ENCODE measurements at places on chromosomes 13 and 19.

- no peak for DNase-seq
Measured at GRCh38 chr19:31832176-31832548, 482.9 kb upstream of the TSHZ3 start.

DNA sequence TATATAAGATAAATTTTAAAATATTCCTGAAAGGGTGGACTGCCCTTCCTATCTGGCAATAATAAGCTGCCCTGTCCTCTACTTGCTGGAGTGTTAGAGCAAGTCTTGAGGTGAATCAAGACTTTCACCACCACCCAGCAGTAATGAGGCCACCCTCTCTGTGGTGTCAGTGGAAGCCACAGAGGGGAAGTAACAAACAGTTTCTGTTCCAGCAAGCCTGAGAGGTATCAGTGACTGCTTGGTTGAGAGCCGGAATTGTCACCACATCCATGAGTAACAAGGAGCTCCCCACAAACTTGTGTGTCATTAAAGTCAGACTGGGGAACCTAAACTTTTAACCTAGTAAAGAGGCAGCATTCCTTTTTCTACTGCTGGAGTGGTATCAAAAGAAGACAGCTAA, 532.7 kb upstream of the SPRY2 start:
- DNase-seq = no peak

GRCh38 chr13:69274231-69274630, 833.4 kb upstream of the ATXN8OS start:
- no peak for DNase-seq

- DNase-seq = no peak
Measured at GRCh38 chr19:57443121-57443696, 8.1 kb downstream of the ZNF749 start.

GRCh38 chr19:46271481-46272197, 25.2 kb upstream of the HIF3A start:
- DNase-seq = no peak

DNA sequence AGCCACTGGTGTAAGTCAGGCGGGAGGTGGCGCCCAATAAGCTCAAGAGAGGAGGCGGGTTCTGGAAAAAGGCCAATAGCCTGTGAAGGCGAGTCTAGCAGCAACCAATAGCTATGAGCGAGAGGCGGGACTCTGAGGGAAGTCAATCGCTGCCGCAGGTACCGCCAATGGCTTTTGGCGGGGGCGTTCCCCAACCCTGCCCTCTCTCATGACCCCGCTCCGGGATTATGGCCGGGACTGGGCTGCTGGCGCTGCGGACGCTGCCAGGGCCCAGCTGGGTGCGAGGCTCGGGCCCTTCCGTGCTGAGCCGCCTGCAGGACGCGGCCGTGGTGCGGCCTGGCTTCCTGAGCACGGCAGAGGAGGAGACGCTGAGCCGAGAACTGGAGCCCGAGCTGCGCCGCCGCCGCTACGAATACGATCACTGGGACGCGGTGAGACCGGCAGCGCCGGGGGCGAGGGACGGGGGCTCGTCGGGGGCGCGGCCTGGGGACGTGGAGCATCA, at the start of gene ALKBH7:
Gene ALKBH7 (plus strand): TSS at position 201 of the 502 bp plus-strand sequence. CDS start 27 bp downstream, at position 228.
- DNase-seq = peak; percentile 99

DNA sequence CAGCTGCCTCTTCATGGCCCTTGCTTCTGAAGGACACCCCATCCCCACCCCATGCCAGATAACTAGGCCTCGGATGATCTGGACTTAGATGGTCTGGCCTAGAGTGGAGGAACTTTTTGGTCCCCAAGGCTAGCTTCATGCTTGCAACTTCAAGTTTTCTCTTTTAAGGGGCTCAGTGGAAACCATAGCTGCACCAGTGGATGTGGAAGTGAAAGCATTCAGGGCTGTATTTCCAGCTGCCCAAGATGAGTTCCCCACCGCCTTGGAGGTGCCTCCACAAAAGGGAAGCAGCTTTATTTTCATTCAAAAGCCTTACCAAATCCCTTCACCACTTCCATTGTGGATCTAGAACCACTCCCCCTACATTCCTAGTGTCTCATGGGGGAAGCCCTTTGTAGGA, 17.6 kb upstream of the GSX1 start:
- DNase-seq = no peak

DNA sequence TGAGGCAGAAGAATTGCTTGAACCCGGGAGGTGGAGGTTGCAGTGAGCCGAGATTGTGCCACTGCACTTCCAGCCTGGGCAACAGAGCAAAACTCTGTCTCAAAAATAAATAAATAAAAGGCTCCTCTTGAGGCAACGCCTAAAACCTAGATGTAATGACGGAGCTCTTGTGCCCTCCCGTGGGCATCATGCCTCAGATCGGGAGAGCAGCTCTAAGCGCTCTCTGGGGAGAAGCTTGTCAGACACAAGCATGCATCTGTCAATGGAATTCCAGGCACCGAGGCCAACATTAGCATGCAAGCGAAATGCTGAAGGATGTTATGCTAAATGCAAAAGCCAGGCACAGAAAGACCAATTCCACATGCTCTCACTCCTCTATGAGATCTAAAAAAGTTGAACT, 45.6 kb upstream of the MRI1 start:
- peak; percentile 76 for DNase-seq

GRCh38 chr19:44003461-44004009, 778 bp downstream of the ZNF230 start:
- DNase-seq = no peak

GRCh38 chr13:51298812-51299211, 40.7 kb upstream of the SERPINE3 start:
- no peak for DNase-seq

DNA sequence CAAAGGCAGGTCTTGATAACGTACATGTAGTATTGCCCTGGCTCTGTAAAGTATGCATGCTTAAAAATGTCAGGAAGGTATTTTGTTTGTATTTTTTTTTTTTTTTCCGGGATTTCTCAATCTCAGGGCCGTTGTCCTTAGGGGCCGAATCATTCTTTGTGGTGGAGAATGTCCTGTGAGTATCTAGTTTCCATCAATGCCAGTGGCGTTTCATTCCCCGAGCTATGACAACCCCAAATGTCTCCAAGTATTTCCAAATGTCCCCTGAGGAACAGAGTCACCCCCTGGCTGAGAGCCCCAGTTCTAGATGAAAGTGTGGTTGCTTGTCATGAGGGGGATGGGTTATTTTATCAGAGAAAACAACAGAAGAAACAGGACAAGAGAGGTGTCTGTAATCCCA, 68.7 kb downstream of the ACSBG2 start:
- no peak for DNase-seq

- DNase-seq = no peak
Measured at GRCh38 chr19:45340232-45340898, at the start of gene KLC3. KLC3 (plus strand) TSS chr19:45340750; CDS start chr19:45345542, 4,792 bp downstream.

DNA sequence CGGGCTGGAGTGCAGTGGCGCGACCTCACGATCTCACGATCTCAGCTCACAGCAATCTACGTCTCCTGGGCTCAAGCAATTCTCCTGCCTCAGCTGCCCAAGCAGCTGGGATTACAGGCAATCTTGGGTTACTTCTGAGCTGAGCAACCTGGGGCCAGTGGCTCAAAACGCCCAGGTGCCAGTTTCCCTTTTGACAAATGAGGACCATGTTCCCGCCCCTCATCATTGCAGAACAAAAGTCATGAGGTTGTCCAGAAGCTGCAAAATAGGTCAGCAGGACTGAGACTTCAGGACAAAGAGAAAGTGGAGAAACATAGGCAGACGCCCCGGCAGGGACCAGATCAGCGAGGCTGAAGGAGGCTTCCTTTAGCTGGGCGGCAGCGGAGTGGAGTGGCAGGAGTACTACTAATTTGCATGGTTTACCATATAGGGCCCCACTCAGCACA, 3.3 kb upstream of the ADGRE5 start:
- DNase-seq = no peak

- no peak for DNase-seq
Measured at GRCh38 chr13:78168981-78169380, 250.3 kb upstream of the EDNRB start.

GRCh38 chr19:1773184-1773583, 19.9 kb downstream of the ONECUT3 start:
- no peak for DNase-seq

- no peak for DNase-seq
Measured at GRCh38 chr19:39729594-39729993, 8.2 kb downstream of the CLC start.

DNA sequence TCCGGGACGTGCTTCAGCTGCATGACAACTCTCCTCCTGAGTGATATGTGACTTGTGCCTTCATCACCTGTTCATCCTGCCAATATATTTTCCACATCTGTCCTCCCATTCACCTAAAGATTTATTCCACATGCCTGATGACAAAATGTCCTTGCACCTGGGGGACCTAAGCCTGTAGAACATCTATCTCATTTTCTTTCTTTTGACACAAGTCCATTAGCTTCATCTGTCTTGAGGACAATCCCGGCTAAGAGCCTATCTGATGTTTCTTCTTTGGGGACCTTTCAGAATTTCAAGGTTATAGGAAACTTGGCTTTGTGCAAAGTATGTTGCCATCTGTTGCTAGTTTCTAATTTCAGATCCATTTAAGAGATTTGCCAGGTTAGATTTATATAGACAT, 41.1 kb downstream of the ITGBL1 start:
- DNase-seq = no peak

- DNase-seq = no peak
Measured at GRCh38 chr13:44685641-44686040, 109.5 kb upstream of the TSC22D1 start.
